ENCODE measurements at places on chromosomes 5 and 9. TPM values are rescaled to one million over a fixed set of nuclear protein-coding genes. Genes with fewer than 3 reads are reported as not detected.

Gene PDCD1LG2
- total RNA-seq, result 2.9 TPM

Gene SPINK7
- not detected for total RNA-seq

Gene PCA3
- total RNA-seq, result not detected

Gene KCNIP1
- total RNA-seq, result not detected

Gene PRDM9
- not detected for total RNA-seq

Gene APBA1
- 5.6 TPM for total RNA-seq

Gene PIP5KL1
- 0.20 TPM for total RNA-seq

Gene OXCT1
- total RNA-seq, result 32.8 TPM

Gene NMRK1
- total RNA-seq, result 5.5 TPM

Gene LRRC19
- total RNA-seq, result not detected

Gene CNTNAP3
- 6.1 TPM for total RNA-seq

Gene OTP
- not detected for total RNA-seq

Gene WHRN
- 2.6 TPM for total RNA-seq

Gene QRFP
- not detected for total RNA-seq

Gene RECK
- 8.9 TPM for total RNA-seq

Gene DIPK1B
- total RNA-seq, result 45.1 TPM

Gene RMI1
- total RNA-seq, result 3.1 TPM

Gene GRXCR2
- total RNA-seq, result 0.24 TPM

Gene DMRTA1
- 0.74 TPM for total RNA-seq

Gene ORM1
- total RNA-seq, result not detected

Gene MAP3K1
- total RNA-seq, result 5.9 TPM

Gene GARIN3
- not detected for total RNA-seq

Gene SLC46A2
- 0.43 TPM for total RNA-seq

Gene ZNG1A
- total RNA-seq, result 15.0 TPM

Gene ELOVL7
- 1.5 TPM for total RNA-seq

Gene DNAH5
- 0.08 TPM for total RNA-seq

Gene ANKRD31
- 0.08 TPM for total RNA-seq

Gene NKD2
- 2.4 TPM for total RNA-seq

Gene NUTM2F
- total RNA-seq, result not detected

Gene LCN15
- total RNA-seq, result 0.63 TPM

All from right atrium auricular region (tissue), 2 donors.